Activated CD8-positive, alpha-beta memory T cell treated with anti-CD3 and anti-CD28 coated beads, Interleukin-2, amount 10 ng/mL, durations not matched to agents 7 days and 5 days (primary cell): ENCODE measurements at places on chromosomes 7 and 10. TPM values are rescaled to one million over a fixed set of nuclear protein-coding genes. Genes with fewer than 3 reads are reported as not detected.

HOXA9 gene
- total RNA-seq = not detected

CPED1 gene
- total RNA-seq = not detected

ANXA8 gene
- 0.23 TPM for total RNA-seq

HOXA7 gene
- total RNA-seq = not detected

ASZ1 gene
- total RNA-seq = not detected

DNA sequence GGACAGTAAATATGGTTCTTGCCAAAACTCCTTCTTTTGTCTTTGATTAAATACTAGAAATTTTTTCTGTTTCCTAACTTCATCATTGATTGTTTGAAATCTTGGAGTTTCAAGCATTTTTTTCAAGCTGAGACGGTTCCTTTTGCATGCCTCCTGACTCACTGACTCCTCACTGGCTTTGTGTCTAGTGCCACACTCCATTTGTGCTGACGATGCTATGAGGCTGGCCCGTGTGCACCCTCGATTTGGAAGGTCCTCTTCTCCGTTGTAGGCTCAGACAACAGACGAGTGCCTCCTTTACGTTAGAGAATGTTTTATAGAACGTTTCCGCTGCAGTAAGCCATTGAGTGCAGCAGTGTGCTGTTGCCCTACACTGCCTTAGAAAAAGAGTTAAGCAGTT lies 10.8 kb upstream of the CSGALNACT2 start:
- no peak for DNase-seq

DNA sequence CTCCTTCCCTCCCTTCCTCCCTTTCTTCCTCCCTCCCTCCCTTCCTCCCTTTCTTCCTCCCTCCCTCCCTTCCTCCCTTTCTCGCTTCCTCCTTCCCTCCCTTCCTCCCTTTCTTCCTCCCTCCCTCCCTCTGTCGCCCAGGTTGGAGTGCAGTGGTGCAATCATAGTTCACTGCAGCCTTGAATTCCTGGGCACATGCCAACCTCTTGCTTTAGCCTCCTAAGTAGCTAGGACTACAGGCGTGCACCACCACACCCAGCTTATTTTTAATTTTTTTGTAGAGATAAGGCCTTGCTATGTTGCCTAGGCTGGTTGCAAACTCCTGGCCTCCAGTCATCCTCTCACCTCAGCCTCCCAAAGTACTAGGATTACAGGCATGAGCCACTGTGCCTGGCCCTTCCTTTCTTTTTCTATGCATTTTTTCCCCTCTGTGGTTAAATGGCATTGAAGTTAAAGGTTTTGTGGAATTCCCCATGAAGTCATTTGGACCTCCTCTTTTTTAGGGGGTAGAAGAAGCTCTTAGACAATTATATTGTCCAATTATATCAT lies 9.6 kb downstream of the KLHDC10 start:
- no peak for DNase-seq

- no peak for DNase-seq
These were observed 152.4 kb downstream of the ACTR3B start for GRCh38 chr7:152911922-152912321.

GRCh38 chr10:80041162-80041561 lies 37.3 kb upstream of the TMEM254 start:
- no peak for DNase-seq

GRCh38 chr7:124390301-124390700 lies 357.4 kb upstream of the TMEM229A start:
- DNase-seq = no peak

- no peak for DNase-seq
These were observed 151.6 kb downstream of the MALRD1 start for GRCh38 chr10:19200211-19200610.

DNA sequence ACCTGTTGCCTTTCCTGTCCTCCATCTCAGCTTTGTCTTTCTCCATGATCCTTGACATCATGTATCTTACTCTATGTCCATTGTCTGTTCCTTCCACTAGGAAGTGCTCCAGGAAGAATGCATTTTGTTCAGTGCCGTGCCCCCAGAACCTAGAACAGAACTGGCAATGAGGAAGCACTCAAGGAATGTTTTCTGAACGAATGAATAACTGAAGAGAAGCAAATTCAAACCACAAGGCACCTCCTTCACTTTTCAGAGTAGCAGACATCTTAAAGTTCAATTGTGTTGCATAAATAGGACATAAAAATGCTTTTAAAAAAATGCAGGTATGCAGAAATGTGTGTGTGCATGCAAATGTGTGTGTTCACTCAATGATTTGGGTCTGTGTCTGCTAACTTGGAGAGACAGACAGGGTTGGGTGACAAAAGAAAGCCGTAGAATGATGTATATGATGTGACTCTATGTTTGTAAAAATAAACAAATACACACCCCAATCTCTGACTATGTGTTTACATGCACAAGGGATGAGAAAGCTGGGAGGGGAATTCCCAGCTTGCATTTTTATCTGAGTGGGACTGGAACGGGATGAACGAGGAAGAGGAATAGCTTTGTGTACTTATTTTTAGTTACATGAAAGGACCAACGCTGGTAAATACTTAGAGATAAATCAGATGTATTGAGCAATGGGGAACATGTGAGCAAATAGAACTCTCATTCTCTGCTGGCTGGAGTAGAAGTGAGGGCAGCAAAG lies 237.7 kb downstream of the FANK1 start:
- DNase-seq = no peak

GRCh38 chr7:47811632-47812380 lies 136.5 kb downstream of the PKD1L1 start:
- no peak for DNase-seq

- DNase-seq = no peak
These were observed 9.7 kb upstream of the ANKRD7 start for GRCh38 chr7:118214833-118215182.

GRCh38 chr7:87152897-87153641 lies 816 bp downstream of the DMTF1 start:
- DNase-seq = peak; percentile 64

GRCh38 chr10:97683556-97684367 lies 3.3 kb downstream of the AVPI1 start:
- no peak for DNase-seq

GRCh38 chr7:152202056-152202455 lies 176.6 kb downstream of the GALNT11 start:
- no peak for DNase-seq

- DNase-seq = no peak
These were observed 58.3 kb upstream of the PPP1R3C start for GRCh38 chr10:91690996-91691676.

DNA sequence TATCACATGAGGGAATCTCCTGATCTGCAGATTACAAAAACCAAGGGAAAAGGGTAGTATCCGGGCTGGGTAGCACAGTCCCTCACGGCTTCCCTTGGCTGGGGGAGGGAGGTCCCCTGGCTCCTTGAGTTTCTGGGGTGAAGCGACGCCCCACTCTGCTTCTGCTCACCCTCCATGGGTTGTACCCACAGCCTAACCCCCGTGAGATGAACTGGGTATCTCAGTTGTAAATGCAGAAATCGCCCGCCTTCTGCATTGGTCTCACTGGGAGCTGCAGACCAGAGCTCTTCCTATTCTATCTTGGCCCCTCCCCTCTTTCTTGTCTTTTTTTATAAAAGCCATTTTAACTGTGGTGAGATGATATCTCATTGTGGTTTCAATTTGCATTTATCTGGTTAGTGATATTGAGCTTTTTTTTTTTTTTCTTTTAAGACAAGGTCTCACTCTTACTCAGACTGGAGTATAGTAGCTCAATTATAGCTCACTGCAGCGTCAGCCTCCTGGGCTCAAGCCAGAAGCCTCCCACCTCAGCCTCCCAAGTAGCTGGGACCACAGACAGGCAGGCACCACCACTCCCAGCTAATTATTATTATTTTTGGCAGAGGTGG lies 87.8 kb downstream of the ABCC2 start:
- peak; percentile 66 for DNase-seq

DNA sequence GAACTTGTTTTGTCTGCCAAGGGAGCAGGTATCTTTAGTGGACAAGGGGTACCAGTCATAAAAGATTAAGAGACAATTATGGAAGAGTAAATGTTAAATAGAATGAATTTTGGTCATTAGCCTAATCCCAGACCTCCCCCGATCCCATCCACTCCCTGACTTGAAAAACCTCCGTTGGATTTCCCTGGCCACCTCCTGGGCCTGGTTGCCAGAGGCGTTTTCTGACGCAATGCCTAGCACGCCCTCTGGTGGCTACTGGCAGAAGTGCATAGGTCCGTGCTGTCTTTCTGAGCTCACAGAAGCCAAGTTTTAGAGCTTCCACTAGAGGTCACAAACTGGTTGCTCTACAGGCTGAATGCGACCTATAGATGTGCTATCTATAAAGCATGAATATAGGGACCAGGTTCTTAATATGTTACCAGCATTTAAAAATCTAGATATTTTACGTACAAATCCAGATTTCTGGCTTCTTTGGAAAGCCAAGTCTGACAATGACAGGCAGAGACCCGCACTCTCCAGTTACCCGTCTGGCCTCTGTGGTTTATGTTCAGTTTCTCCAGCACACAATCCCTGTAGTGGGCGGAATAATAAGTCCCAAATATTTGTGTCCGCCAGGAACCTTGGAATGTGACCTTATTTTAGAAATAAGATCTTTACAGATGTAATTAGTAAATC lies 39.8 kb downstream of the SPOCK2 start:
- DNase-seq = peak; percentile 93

- no peak for DNase-seq
These were observed 41.1 kb upstream of the MTPAP start for GRCh38 chr10:30390207-30390606.

DNA sequence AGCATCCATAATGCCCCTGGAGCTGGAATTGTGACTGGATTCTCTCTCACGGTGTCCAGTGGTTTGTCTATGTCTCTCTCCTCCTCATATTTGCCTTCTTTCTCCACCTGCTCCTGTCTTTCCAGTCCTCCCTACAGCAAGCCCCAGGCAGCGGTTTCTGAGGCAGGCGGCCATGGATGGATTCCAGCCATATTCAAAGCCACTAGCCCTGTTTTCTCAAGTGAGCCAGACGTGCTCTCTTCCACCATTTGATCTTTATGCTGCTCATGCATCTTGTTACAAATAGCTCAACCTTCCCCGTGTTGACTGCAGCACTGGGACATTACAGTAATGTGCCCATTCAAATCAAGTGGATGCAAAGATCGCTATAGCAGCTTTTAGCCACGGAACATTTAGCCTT lies 387.2 kb upstream of the PODXL start:
- DNase-seq = no peak

DNA sequence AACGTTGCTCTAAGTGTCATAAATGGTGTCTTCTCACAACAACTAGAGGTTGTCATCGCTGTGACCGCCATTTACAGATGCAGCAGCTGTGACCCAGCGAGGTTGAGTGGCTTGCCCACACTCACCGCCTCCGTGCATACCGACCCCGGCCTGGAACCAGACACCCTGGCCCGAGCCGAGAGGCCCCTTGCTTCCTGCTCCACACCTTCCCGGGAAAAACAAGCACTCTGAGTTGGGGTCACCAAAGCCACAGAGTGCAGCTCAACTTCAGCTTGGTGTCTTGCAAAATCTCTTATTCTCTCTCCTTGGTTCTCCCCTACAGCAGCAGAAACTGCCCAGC lies 115.7 kb upstream of the PPP2R2D start:
- DNase-seq = no peak

DNA sequence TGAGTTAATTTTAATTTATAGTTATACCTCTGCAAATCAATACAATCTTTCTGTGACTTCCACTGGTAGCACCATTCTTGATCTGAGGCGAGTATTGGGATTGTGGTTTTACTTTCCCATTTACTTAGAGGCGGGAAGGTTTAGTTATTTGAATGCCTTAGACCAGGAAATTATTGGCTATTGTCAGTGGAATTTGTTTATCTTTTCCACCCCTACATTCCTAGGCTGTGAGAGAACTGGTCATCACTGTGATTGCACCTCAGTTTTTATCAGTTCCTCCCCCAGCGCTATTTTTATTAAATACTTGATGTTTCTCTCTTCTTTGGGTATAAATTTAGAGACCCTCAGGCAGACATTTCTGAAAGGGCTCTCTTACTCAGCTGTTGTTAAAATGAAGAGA lies 29.9 kb downstream of the CDK14 start:
- DNase-seq = no peak

- DNase-seq = peak; percentile 9
These were observed 100.5 kb upstream of the CARD11 start for GRCh38 chr7:3143869-3144775.

DNA sequence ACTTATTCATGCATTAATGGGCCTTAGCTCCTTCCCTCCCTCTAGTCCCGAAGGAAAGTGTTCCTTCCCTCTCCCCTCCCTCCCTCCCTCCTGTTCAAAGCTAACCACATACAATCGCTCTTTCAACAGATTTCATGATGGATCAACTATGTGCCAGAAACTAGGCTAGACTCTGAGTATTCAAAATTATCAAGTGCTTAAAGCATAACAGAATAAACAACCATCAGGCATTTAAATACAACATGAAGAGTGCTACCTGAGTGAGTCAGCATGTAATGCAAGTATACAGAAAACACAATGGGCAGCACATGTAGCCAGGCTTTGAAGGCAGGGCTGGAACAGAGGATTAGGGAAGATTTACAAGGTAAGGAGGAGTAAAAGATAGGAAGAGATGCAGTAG lies 11.3 kb downstream of the CHCHD3 start:
- no peak for DNase-seq

GRCh38 chr7:81366546-81366945 lies 403.3 kb downstream of the HGF start:
- no peak for DNase-seq

- DNase-seq = no peak
These were observed 60.2 kb downstream of the ZNF467 start for GRCh38 chr7:149713061-149713730.

- DNase-seq = no peak
These were observed 25.2 kb upstream of the FIGNL1 start for GRCh38 chr7:50475340-50475739.

GRCh38 chr7:149248777-149249176 lies 9.3 kb downstream of the ZNF212 start:
- DNase-seq = no peak

DNA sequence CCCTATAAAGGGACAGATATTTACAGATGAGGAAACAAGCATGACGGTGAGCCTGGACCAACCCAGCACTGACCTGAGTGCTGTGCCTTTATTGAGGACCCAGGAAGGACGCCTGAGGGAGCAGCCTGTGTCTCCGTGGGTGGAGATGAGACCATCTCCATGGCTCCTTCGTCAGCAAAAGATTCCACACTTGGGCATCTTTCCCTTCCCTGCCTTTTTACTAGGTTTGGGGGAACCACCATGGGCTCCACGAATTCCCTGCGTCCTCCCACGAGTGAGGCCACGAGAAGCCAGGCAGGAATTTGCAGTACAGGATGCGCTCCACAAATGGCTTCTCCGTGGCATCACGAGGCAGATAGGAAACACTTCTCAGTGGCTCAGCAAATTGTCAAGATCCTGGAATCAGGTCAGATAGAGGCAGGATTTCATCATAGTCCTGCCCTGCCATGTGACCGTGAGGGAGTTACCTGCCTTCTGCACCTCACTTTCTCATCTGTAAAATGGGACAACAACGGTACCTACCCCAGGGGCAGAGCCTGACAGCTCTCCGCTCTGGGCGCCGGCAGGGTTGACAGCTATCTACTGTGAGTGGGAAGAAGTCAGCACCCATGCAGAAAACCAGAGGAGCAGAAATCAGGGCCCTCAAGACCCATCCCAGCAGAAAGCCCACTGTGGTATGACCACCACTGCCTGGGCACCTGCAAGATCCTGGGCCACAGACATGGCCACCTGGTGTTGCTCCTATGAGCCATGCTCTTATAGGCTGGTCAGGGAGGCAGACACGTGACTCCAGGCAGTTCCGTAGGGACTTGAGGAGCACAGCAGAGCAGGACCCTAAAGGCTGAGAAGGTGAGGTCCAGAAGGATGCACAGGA lies 80.1 kb downstream of the GRID1 start:
- DNase-seq = peak; percentile 37
